Kidney (tissue), 22 donors: ENCODE measurements at places on chromosomes 16 and 17. TPM values are rescaled to one million over a fixed set of nuclear protein-coding genes. Genes with fewer than 3 reads are reported as not detected.

DNA sequence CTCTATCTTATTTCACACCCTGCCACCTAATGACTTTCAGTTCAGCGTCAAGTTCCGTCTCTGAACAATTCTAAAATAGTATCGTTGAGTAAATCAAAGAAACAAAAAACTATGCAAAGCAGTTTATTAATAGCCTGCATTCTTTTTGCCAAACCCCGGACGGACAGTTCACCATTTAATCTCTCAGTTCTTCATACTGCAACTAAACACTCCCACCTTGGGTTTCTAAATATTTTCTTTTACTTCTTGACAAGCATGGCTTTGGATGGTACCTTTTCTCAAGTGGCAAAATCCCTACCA, 1.2 kb downstream of the MYH11 start:
- DNase-seq: no peak
- no peak overlapping the region for H3K27ac ChIP-seq
- peaks cover 20% of the 10 kb centered on the region for H3K27me3 ChIP-seq
- H3K4me1 ChIP-seq: no peaks in the 10 kb centered on the region

GRCh38 chr16:2923481-2923880, 11.8 kb downstream of the FLYWCH1 start:
- no peak overlapping the region for H3K4me3 ChIP-seq
- no peak overlapping the region for H3K27ac ChIP-seq
- peaks cover 6% of the 10 kb centered on the region for H3K36me3 ChIP-seq
- H3K4me1 ChIP-seq: no peaks in the 10 kb centered on the region
- H3K27me3 ChIP-seq: no peaks in the 10 kb centered on the region

- H3K27me3 ChIP-seq: no peaks in the 10 kb centered on the region
- no peak overlapping the region for H3K4me3 ChIP-seq
- H3K27ac ChIP-seq: no peak overlapping the region
- no peaks in the 10 kb centered on the region for H3K4me1 ChIP-seq
- H3K36me3 ChIP-seq: no peaks in the 10 kb centered on the region
Measured at GRCh38 chr16:80527297-80527696, 13.5 kb upstream of the DYNLRB2 start.

DNA sequence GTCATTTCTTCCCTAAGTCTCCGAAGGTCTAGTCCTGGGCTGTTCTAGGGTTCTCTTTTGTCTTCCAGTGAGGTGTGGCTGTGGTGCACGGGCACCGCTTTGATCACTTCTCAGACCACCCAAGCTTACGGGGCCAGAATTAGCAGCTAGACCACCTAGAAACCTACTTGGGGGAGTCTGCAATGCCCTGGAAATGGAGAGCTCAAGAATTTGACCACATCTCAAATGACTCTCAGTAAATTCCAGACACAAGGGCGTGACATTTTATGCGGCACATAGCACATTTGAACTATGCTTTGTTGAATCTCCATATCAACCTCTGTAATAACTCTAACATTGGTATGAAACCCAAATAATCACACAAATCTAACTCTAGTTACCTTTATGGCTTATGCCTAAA, 24.9 kb downstream of the TRIM16 start:
- peak; percentile 22 for DNase-seq
- no peak overlapping the region for H3K27ac ChIP-seq
- no peaks in the 10 kb centered on the region for H3K27me3 ChIP-seq
- H3K4me3 ChIP-seq: no peak overlapping the region
- H3K4me1 ChIP-seq: no peaks in the 10 kb centered on the region

DNA sequence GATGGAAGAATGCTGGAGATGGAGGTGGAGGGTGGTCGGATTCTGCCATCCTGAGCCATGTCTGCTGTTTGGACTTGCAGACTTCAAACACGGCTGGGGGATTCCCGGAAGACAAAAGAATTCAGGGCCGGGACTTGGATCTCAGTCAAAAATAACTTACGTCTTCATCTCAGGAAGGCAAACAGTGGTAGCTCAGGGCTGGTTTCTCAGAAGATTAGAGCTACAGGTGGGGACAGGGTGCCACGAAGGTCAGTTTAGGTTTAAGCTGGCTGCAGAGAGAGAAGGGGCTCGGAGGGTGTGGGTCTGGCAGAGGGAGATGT, 4.3 kb upstream of the RHBDL3 start:
- peaks cover 3% of the 10 kb centered on the region for H3K27me3 ChIP-seq
- no peak overlapping the region for H3K27ac ChIP-seq
- no peaks in the 10 kb centered on the region for H3K4me1 ChIP-seq
- no peak overlapping the region for H3K4me3 ChIP-seq
- H3K36me3 ChIP-seq: no peaks in the 10 kb centered on the region

DNA sequence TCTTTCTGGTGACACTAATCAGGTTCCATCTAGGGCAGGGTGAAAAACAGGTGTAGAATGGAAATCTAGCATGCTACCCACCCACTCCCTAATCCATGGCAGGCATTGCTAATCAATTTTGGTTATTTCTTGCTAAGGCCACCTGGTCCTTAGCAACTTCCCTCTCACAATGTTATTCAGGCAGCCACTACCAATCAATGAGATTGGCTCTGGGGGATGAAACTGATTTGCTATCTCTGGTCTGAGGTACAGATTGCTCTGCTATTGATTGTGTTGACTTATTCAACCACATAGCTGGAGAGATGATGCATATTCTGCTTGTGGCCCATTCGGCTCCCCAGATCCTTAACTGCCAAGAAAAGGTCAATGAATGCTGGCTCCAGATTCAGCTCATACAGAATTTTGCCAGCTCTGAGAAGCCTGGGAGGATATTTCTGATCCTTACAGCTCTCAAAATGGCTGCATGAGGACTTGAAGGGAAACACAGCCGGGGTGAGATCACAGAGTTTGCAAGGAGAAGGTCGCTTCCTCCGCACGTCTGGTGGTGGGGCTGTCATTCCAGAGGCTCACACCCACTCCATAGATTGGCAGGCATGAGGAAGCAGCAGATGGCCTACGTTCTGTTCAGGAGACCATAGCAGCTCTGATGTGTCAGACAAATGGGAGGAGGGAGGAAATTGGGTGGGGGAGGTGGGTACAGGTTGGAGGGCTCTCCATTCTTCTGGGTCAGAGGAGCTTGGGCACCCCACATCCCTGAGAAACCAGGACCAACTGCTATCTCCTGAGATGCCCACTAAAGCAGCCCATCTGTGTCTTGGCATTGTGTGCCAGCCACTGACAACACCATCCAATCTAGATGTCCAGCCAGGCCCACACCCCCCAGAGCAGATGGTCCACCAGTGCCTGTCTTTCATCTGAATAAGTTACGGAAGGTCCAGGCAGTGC, 22.3 kb downstream of the SEZ6 start:
- DNase-seq: no peak
- H3K4me3 ChIP-seq: no peak overlapping the region
- peak overlapping the region; percentile 25 for H3K27ac ChIP-seq
- H3K27me3 ChIP-seq: no peaks in the 10 kb centered on the region
- peaks cover 2% of the 10 kb centered on the region for H3K4me1 ChIP-seq

GRCh38 chr16:12086822-12087221, 110.3 kb downstream of the SNX29 start:
- no peak overlapping the region for H3K4me3 ChIP-seq
- H3K27ac ChIP-seq: no peak overlapping the region
- H3K27me3 ChIP-seq: no peaks in the 10 kb centered on the region
- peaks cover 12% of the 10 kb centered on the region for H3K36me3 ChIP-seq
- peak; percentile 8 for DNase-seq

- no peaks in the 10 kb centered on the region for H3K36me3 ChIP-seq
- H3K4me3 ChIP-seq: no peak overlapping the region
- no peaks in the 10 kb centered on the region for H3K27me3 ChIP-seq
- DNase-seq: no peak
- no peak overlapping the region for H3K27ac ChIP-seq
- no peaks in the 10 kb centered on the region for H3K4me1 ChIP-seq
Measured at GRCh38 chr17:61551255-61551742, 39.7 kb downstream of the NACA2 start.

The KCNJ12 gene
- total RNA-seq: 3.1 TPM

- no peaks in the 10 kb centered on the region for H3K36me3 ChIP-seq
- no peak overlapping the region for H3K27ac ChIP-seq
- no peak overlapping the region for H3K4me3 ChIP-seq
- no peaks in the 10 kb centered on the region for H3K27me3 ChIP-seq
- H3K4me1 ChIP-seq: no peaks in the 10 kb centered on the region
Measured at GRCh38 chr17:18248300-18248731, 10.2 kb downstream of the FLII start.

The GPR179 gene
- total RNA-seq: not detected

The KCNAB3 gene
- 3.9 TPM for total RNA-seq

DNA sequence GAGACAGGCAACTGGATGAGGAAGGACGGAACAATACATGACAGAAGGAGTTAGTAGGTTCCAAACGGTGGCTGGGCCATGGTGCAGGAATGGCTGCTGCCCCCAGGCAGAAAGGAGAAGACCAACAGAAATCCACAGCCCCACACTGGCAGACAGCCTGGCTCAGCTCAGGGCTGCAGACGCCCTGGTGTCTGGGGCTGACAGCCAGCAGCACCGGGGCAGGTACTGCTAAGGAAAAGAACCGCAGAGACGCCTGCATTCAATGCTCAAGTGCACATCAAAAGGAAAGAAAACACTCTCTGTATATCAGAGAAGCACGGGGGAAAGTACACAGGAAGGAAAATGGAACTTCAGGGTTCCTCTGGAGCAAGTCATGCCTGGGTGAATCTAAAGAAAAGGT, 53.4 kb downstream of the GAS7 start:
- no peak for DNase-seq
- H3K27me3 ChIP-seq: no peaks in the 10 kb centered on the region
- H3K4me1 ChIP-seq: no peaks in the 10 kb centered on the region
- H3K4me3 ChIP-seq: no peak overlapping the region

DNA sequence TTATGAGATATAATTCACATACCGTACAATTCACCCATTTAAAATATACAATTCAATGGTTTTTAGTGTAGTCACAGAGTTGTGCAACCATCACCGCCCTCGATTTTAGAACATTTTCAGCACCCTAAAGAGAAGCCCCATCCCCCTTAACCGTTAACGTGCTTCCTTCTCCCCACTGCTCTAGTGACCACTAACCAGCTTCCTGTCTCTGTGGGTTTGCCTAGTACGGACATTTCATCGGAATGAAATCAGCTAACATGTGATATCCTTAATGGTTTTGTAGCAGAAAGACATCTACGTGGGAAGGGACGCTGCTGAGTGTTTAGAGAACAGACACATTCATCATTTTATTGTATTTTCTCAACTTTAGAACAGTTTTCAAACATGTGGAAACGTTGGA, 80.8 kb upstream of the HSBP1 start:
- H3K27me3 ChIP-seq: no peaks in the 10 kb centered on the region
- no peak overlapping the region for H3K4me3 ChIP-seq

- H3K36me3 ChIP-seq: no peaks in the 10 kb centered on the region
- peak; percentile 6 for DNase-seq
Measured at GRCh38 chr16:85999778-86000177, 100.8 kb downstream of the IRF8 start.

The SLC52A1 gene
- total RNA-seq: 0.19 TPM

The FBXL20 gene
- 16.1 TPM for total RNA-seq

- no peaks in the 10 kb centered on the region for H3K27me3 ChIP-seq
- H3K36me3 ChIP-seq: no peaks in the 10 kb centered on the region
- no peak overlapping the region for H3K4me3 ChIP-seq
- H3K27ac ChIP-seq: no peak overlapping the region
- DNase-seq: no peak
- no peaks in the 10 kb centered on the region for H3K4me1 ChIP-seq
Measured at GRCh38 chr17:29840884-29841283, 89.1 kb downstream of the SSH2 start.

GRCh38 chr17:68656666-68657065, 55.5 kb upstream of the FAM20A start:
- H3K27ac ChIP-seq: no peak overlapping the region
- no peak for DNase-seq
- H3K27me3 ChIP-seq: no peaks in the 10 kb centered on the region
- H3K36me3 ChIP-seq: no peaks in the 10 kb centered on the region
- H3K4me3 ChIP-seq: no peak overlapping the region

DNA sequence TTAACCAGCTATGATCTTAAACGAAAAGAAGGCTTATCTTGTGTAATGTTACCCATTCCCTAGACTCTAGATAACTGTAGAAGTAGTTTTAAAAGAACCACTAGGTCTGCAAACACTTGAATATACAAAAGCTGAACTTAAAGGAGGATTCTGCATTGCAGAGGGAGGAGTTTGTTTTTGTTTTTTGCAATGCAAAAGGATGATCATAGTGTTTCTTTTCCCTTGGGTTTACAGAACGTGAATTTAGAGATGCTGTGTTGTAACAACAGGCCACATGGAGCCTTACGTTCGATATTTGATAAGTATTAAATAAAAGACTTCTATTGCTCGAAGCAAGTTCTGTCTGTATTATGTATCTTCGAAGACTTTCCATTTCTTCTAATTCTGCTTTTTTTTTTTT, 77.6 kb downstream of the CHD9 start:
- no peak overlapping the region for H3K27ac ChIP-seq
- H3K36me3 ChIP-seq: no peaks in the 10 kb centered on the region
- H3K4me1 ChIP-seq: peaks cover 15% of the 10 kb centered on the region
